ENCODE measurements at places on chromosomes 2 and 18. TPM values are rescaled to one million over a fixed set of nuclear protein-coding genes. Genes with fewer than 3 reads are reported as not detected.

DNA sequence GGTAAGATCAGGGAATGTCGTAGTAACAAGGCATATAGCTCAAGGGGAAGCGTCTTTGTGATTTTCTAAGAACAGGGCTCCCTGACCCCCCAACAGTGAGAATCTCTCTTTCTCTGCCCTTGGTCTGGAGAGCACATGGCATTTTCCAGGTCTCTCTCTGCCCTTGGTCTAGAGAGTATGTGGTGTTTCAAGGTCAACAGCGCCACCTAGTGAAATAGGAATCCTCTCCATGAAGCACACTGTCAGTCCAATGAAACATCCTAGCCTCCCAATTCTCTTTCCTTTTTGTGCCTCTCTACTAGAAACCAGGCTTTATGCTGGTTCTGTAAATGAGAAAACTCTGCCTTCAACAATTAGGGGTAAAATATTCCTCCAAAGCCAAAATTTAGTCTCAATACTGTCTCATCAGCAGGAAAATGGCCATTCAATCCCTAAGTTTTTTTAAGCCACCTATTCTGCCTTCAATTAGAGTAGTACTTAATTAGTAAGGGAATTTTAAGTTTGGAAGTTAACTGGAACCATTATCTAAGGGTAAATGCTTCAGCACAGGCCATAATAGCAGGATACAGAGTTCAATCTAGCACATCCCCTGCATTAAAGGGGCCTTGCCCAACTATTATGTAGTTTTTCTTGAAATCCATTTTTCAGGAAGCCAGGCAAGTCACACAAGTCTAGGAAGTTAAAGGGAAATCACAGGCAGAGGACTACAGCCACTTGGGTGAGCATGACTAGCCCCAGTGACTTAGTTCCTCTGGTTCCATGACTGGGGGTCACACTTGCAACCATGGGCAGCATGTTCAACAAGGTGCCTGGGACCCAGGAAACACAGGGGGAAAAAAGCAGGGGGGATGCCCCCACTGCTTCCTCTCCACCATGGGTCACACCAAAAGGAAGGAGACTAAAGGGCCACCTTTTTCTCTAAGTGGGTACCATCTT, 12.4 kb downstream of the DYM start:
- H3K4me1 ChIP-seq = peaks cover 11% of the 10 kb centered on the region
- no peaks in the 10 kb centered on the region for H3K27me3 ChIP-seq
- no peak overlapping the region for H3K27ac ChIP-seq
- H3K4me3 ChIP-seq = no peak overlapping the region
- no peak for DNase-seq
- peaks cover 5% of the 10 kb centered on the region for H3K36me3 ChIP-seq

DNA sequence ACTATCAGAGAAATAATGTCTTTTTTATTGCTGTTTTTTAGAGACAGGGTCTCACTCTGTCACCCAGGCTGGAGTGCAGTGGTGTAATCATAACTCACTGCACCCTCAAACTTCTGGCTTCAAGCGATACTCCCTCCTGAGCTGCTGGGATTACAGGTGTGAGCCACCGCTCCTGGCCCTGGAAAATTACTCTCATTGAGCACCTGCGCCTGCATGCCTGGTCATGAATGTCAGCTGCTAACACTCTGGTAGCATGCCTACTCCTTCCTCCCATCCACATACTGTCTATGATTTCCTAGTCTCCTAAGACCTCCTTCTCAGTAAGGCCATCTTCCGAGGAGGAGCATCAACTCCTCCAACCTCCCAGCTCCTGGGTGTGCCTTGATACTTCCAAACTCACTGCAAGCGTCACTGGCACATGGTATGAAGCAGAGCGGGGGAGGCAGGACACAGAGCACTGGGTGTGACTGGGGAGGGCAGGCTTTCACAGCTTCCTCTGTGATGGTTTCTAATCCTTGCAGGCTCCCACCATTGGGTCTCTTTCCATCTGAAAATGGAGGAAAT, 1.6 kb upstream of the MAP2 start:
- DNase-seq = no peak
- H3K4me1 ChIP-seq = peaks cover 4% of the 10 kb centered on the region
- H3K27me3 ChIP-seq = no peaks in the 10 kb centered on the region
- H3K4me3 ChIP-seq = no peak overlapping the region
- no peaks in the 10 kb centered on the region for H3K36me3 ChIP-seq
- no peak overlapping the region for H3K27ac ChIP-seq

DNA sequence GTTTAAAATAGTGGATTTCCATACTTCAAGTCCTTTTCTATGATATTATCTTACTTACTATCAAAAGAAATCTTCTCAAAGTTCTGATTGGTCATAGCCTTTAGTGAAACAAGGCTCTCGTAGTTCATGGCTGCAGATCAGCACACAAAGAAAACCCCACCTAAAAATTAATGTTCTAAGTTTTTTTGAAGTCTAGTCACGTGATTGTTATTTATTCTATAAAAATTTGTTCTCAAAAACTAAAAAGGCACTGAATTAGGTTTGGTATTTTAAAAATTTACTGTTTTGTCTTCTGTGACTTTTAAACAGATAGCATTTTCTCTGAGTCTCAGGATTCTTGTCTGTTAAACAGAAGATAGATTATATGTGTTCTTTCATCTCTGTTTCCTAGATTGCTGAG, 122.4 kb downstream of the KCNH7 start:
- no peak for DNase-seq
- no peaks in the 10 kb centered on the region for H3K27me3 ChIP-seq
- no peaks in the 10 kb centered on the region for H3K36me3 ChIP-seq
- no peak overlapping the region for H3K4me3 ChIP-seq
- no peak overlapping the region for H3K27ac ChIP-seq
- H3K4me1 ChIP-seq = no peaks in the 10 kb centered on the region

Gene AFTPH
- 12.2 TPM for total RNA-seq

- DNase-seq = no peak
- no peaks in the 10 kb centered on the region for H3K36me3 ChIP-seq
- H3K4me1 ChIP-seq = no peaks in the 10 kb centered on the region
- no peaks in the 10 kb centered on the region for H3K27me3 ChIP-seq
Measured at GRCh38 chr18:7096838-7097237, 20.8 kb downstream of the LAMA1 start.

DNA sequence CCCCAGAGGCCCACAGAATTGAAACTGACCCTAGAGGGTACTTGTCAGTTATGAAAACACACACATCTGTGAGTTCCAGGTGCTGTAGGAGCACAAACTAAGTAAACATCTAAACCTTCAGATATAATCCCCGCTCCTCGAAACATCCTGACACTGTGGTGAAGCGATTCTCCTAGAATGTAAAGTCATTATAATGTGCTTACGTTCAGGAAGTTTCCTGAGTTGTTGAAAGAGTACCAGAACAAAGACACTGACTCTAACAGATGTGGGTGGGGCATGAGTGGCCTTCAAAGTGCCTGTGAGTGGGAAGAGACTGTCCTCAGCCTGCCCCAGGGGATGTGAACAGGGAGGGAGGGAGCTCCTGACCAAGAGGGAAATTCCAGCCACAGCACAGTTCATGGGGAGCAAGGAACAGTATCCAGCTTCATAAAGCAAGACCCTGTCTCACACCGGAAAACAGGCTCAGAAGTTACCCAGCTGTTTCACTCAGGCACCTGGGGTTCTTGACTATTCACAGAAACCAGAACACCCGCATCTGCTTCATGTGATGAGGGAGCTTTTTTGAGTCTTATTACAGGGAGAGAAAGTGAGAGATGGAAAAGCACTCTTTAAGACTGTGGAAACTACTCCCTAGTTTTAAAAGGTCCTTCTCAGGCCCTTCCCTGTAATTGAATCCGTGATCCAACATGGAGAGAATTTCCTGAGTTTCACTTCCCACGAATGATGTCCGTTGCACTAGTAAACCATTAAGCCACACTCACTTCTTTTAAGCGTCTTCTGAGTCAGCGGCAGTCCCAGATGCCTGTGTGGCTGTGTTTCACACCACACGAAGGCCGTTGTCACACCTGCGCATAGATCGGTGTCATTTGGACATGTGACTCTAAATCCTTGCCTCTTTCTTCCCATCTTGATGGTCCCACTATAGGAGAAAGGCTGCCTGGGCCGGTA, 88.6 kb upstream of the EML6 start:
- H3K27me3 ChIP-seq = no peaks in the 10 kb centered on the region
- H3K4me1 ChIP-seq = peaks cover 38% of the 10 kb centered on the region
- peaks cover 75% of the 10 kb centered on the region for H3K36me3 ChIP-seq
- H3K4me3 ChIP-seq = no peak overlapping the region
- H3K27ac ChIP-seq = peak overlapping the region; percentile 70

DNA sequence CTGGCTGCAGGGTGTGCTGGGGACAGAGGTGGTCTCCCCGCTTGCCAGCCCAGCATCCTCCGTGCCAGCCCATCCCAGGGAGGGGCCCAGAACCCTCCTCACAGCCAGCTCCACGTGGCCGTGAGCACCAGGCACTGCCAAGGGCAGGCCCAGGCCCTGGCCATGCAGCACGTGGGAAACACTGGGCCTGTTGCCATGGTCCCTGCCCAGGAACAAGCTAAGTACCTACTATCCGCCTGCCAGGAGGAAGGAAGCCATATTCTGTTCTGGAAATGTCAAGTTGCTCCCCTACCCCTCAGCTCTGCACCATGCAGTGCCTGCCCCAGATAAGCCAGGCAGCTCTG, 250.6 kb downstream of the CYP26B1 start:
- no peak overlapping the region for H3K27ac ChIP-seq
- no peaks in the 10 kb centered on the region for H3K27me3 ChIP-seq
- no peak for DNase-seq
- no peak overlapping the region for H3K4me3 ChIP-seq
- H3K4me1 ChIP-seq = no peaks in the 10 kb centered on the region
- H3K36me3 ChIP-seq = no peaks in the 10 kb centered on the region

Gene TMEM247
- total RNA-seq = not detected

Gene LOXL3
- 2.3 TPM for total RNA-seq

DNA sequence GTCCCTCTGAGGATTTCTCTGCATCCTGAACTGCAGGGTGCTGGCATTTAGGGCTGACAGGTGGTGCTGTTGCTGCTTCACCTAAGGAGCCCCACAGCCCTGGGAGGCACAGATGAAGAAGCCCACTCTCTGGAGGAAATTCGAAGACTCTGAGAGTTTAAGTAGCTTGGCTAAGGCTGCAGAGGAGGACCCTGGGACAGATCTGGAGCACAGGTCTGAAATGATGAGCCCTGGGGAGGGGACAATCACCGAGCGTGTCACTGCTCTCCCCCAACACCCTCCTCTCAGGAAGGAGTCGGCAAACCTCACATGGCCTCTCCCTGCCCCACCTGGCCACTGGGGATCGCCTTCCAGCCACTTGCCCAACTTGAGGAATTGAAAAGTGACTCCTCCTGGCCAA, 18.6 kb downstream of the CYP27C1 start:
- H3K36me3 ChIP-seq = no peaks in the 10 kb centered on the region
- H3K4me3 ChIP-seq = no peak overlapping the region

GRCh38 chr2:175709248-175709647, 292.8 kb downstream of the LNPK start:
- DNase-seq = no peak
- H3K27ac ChIP-seq = no peak overlapping the region
- H3K36me3 ChIP-seq = no peaks in the 10 kb centered on the region
- H3K4me1 ChIP-seq = no peaks in the 10 kb centered on the region

Gene ALPG
- not detected for total RNA-seq

DNA sequence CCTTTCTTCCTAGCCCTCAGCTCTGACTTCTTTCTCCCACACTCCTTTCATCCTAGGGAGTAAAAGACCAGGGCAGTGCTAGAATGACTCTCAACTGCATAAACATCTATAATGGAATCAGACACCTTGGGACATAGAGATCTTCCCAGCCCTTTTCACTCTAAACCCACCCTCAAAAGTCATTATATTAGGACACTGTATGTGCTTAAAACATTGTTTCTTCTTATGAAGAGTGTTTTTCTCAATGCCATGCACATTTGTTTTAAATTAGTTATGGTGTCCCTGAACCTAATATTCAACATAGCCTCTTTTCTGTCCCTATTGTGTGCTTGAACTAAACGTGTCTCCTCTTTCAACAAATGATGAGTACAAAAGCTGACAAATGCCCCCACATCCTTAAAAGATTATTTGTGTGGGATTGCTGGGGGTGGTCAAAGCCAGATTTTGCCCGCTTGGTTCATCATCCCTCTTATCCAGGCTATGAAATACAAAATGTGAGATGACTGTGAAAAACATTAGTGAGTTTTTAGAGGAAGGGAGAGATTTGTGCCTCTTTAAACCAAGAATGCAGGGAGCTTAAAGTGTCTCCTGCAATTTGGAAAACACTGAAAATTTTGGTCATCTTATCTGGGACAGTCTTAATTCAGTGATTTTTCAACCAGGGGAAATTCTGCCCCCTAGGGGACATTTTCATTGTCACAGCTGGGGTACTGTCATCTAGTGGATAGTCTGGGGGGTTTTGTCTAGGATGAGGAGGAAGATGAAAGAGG, 29.0 kb downstream of the SERPINB5 start:
- H3K4me3 ChIP-seq = no peak overlapping the region
- no peaks in the 10 kb centered on the region for H3K36me3 ChIP-seq
- no peaks in the 10 kb centered on the region for H3K27me3 ChIP-seq
- no peaks in the 10 kb centered on the region for H3K4me1 ChIP-seq

GRCh38 chr2:43233218-43234212, 7.1 kb upstream of the ZFP36L2 start:
- no peaks in the 10 kb centered on the region for H3K27me3 ChIP-seq
- no peak overlapping the region for H3K4me3 ChIP-seq
- H3K36me3 ChIP-seq = peaks cover 15% of the 10 kb centered on the region

Gene AQP12B
- not detected for total RNA-seq

GRCh38 chr2:2271469-2271941, 59.6 kb downstream of the MYT1L start:
- H3K36me3 ChIP-seq = no peaks in the 10 kb centered on the region
- H3K27me3 ChIP-seq = no peaks in the 10 kb centered on the region
- H3K4me3 ChIP-seq = no peak overlapping the region

- H3K4me1 ChIP-seq = peaks cover 11% of the 10 kb centered on the region
- H3K36me3 ChIP-seq = no peaks in the 10 kb centered on the region
- no peak for DNase-seq
- peak overlapping the region; percentile 51 for H3K27ac ChIP-seq
Measured at GRCh38 chr2:99648178-99648844, 158.5 kb upstream of the REV1 start.

Gene ID2
- 15.4 TPM for total RNA-seq

DNA sequence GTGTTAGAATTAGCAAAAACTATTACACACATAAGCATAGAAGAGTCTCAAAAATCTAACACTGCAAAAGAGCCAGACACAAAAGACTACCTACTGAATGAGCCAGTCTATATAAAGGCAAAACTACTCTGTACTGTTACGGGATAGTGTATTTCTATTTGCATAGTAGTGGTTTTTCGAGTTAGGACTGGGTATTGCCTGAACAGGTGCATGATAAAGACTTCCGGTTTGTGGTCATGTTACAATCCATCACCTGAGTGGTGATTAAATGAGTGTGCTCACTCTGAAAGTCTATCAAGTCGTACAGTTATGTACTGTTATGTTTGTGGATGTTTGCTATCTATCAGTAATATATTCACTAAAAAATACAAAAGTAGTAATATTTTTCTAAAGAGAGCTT, 523.3 kb upstream of the SYT4 start:
- no peak overlapping the region for H3K27ac ChIP-seq
- no peaks in the 10 kb centered on the region for H3K4me1 ChIP-seq
- no peaks in the 10 kb centered on the region for H3K27me3 ChIP-seq
- no peak for DNase-seq

All from psoas muscle (tissue), 8 donors.